SIG-M5 (cell line): ENCODE measurements at places on chromosomes 12 and 14.

GRCh38 chr14:78164226-78164853 is 5.8 kb upstream of the NRXN3 start:
- no peak for DNase-seq

DNA sequence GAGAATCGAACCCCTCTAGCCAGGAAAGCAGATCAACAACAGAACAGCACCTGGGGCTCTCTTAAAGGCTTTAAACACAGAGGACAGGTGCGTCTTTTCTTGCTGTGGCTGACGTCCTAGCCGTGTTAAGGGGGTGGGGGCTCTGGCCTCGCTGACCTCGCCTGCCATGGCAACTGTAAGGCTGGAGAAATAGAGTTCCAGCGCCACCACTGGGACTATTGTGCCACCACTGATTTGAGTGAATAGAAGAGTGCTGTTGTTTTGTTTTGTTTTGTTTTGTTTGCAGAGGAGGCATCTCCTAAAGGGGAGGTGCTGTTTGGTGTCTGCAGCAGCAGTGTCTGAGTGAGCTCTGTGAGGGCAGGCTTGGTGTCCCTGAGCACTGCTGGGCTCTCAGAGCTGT is 34.2 kb upstream of the PRMT8 start:
- no peak for DNase-seq

GRCh38 chr12:100566887-100567637 is 6.4 kb upstream of the GAS2L3 start:
- DNase-seq: no peak

- no peak for DNase-seq
Measured at GRCh38 chr12:79555028-79555925, 135.5 kb downstream of the PAWR start.

DNA sequence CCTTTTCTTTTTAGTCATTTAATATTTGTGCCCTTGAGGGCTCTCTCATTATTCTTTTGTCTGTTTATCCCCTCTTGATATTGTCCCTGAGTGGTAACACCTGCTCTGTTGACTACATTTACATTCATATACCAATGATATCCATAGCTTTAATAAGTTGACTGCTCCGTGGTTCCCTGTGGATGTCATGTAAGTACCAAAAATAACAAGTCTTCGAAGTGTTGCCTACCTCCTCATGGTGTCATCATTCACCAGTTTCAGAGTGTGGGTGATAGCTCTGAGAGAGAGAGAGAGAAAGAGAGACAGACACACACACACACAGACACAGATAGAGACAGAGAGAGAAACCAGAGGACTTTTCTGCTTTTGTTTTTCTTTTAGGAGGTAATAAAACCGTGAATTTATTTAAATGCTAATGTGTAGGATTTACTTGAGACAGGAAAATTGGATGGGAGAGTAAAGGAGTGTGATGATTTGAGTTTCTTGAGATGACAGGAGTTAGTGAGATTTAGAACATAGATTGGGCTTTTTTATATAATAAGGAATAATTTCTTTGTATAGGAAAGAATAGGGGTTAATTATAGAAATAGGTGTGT is 52.2 kb downstream of the PAPOLA start:
- no peak for DNase-seq

DNA sequence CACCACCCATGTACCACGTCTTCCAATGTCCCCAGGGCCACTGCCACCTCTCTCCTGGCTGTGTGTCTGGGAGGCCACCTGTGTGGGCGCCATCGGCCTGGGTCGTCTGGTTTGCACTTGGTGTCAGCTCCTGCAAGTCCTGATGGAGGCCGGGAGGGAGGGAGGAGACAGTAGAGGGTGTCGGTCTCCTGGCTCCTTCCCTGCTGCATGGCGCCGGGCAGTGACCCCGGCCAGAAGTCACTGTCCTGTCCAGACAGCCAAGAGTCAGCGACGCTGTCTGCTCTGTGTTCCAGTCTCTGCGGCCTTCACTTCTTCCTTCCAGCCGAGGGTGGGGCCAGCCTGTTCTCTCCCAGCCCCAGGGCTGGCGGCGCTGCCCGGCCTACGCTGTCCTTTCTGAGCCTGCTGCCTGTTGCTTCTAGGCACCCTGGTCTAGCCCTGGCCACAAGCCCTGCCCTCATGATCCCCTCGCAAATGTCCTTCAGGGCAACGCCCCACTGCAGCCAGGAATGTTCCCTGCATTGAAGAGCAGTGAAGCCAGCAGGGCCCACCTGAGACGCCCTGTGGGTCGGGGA is 13.0 kb upstream of the LBHD2 start:
- no peak for DNase-seq

- no peak for DNase-seq
Measured at GRCh38 chr12:101051151-101051550, 158.9 kb downstream of the SLC5A8 start.

DNA sequence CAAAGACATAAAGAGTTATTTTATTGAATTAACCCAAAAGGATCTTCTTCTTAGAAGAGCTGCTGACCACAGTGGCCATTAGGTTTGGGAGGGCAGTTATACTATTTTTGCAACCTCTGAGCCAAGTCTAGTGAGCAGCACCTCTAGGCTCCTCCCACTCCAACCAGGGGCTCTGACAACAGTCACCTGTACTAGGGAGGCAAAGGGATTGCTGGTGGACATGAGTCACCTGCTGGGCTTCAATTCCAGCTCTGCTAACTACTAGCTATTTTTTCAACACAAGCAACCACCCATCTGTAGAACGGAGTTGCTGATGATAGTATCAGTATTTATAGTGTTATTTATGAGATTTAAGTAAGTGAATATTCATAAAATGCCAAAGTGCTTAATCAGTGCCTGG is 166.0 kb downstream of the KLHL28 start:
- no peak for DNase-seq

GRCh38 chr12:62256408-62257096 is 3.7 kb upstream of the USP15 start:
- DNase-seq: no peak

- no peak for DNase-seq
Measured at GRCh38 chr12:124861492-124861891, 2.2 kb downstream of the SCARB1 start.

DNA sequence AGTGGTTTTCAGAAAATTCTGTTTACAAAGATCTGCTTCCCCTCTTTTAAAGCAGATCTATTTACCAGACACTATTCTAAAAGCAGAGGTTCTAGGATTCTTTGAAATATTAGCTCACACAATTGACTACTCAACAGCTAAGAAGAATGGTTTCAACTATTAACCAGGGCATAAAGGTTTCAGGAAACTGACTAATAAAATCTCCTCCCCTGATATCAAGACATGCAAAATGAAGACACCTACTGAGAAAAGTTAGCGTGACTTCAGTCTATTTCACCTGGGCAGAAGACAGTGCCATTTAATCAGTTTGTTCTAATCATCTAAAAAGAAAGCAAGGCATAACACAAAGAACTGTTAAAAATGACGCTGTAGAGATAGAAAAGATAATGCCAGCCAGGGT is 22.2 kb downstream of the DAD1 start:
- no peak for DNase-seq

DNA sequence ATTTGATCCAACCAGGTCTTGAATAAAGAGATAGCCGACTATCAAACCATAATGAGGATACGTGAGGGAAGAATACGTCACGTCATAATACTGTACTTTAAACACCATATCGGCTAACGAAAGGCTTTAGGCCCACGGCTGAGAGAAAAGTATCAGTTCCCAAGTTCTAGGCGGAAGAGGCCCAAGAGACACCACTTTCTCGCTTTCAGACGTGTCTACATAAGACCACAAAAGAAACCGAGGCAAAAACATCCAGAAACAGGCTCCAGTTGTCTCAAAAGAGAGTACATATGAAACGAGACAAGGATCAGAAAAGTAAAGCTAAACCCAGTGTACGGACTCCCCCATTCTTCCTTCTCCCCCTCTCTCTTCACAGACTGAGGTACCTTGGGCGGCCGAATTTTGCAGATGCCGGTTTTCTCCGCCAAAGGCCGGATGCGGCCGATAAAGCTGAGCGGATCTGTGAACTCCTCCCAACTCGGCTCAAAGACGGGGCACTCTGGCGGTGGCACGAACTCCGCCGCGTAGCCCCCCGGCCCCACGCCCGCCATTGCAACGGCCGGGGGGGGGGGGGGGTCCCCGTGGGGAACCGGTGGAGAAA is 479 bp downstream of the KDM5A start:
- no peak for DNase-seq

GRCh38 chr12:69431591-69432222 is 38.5 kb upstream of the FRS2 start:
- DNase-seq: no peak

DNA sequence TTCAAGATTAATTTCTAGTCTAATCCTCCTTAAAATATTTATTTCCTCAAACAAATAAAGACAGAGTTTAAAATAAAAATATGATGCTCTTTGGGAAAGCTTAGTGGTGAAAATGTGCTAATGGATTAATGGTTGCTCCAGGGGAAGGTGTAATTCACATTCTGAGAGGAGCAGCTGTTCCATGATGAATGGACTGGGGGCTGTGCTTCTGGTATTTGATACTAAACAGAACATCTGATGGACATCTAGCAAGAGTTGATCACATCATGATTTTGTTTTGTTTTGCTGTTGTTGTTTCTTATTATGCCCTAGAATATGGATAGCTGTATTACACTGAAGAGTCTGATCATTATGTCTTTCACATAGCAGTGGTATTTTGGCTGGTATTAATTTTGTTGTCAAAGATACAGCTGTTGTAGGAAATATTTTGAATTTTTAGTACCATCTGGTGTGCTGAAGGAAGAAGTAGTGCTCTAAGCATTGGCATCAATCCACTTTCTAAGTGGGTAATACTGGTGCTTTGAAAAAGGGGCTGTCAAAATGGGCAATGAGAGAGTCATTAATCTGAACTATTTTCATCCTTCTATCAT is 296.4 kb downstream of the ADAMTS20 start:
- DNase-seq: no peak

DNA sequence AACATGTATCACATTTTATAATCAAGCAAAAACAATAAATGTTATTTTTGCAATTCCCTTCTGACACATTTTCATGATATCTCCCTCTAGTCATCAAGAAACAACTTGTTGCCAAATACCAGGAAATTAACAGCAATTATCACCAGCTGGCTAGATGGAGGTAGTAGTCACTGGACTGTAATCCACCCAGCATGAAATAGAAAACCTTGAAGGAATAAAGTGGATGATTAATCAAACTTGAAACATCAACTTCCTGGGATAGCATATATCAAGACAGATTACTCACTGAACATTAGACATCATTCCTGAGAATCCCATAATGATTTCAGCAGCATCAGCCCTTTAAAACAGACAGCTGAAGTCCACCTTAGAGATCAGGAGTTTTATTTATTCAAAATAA is 259.0 kb downstream of the CCDC59 start:
- no peak for DNase-seq

DNA sequence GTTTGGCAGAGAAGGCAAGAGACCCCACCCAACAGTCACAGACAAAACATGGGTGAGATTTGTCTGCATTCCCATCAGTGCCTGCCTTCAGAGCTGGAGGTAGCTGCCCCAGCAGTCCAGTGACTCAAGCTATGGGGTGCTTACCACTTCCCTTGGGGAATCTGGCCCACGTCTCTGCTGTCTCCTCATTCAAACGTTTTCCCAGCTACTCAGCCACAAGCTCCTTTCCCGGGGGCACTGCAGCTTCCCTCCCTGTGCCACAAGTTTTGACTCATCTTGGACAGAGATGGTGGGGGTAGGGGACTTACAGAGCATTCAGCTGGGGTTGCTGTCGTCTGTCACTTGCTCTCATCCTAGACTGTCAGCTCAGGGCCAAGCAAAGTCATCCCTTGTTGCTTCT is 66.6 kb downstream of the FBXL14 start:
- no peak for DNase-seq

GRCh38 chr12:124915239-124916236 is 1.1 kb upstream of the UBC start:
- DNase-seq: no peak

DNA sequence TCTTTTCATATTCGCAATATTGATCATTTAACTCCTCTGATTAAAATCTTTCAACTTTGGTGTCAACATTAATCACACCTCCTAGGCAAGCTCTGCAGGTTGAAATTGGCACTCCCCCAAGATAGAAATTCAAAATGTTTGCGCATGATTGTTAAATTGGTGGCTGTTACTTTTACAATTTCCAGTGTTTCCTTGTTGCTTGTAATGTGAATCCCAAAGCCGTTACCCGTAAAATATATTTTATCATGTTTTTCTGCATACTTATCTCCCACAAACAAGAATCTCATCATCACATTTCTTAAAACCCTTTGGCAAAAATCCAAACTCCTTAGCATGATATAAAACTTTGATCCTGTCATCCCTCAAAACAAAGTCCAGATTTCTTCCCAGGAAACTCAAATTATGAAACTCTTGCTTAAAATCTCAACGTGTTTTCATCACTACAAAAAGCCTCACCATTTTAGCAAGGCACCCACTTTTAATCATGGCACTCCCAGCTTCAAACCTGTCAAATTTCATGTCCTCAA is 14.7 kb downstream of the RTL1 start:
- DNase-seq: no peak

GRCh38 chr12:113299619-113300237 is 35.2 kb downstream of the SLC8B1 start:
- no peak for DNase-seq

- no peak for DNase-seq
Measured at GRCh38 chr12:25960143-25960542, 1.7 kb downstream of the RASSF8 start.
